ENCODE measurements at places on chromosomes 11 and 22. TPM values are rescaled to one million over a fixed set of nuclear protein-coding genes. Genes with fewer than 3 reads are reported as not detected.

GRCh38 chr11:35077709-35078469 lies 61.1 kb upstream of the CD44 start:
- peaks cover 5% of the 10 kb centered on the region for H3K4me1 ChIP-seq
- H3K27me3 ChIP-seq: no peaks in the 10 kb centered on the region
- H3K27ac ChIP-seq: no peak overlapping the region
- no peak for DNase-seq
- no peaks in the 10 kb centered on the region for H3K36me3 ChIP-seq
- H3K4me3 ChIP-seq: no peak overlapping the region

DNA sequence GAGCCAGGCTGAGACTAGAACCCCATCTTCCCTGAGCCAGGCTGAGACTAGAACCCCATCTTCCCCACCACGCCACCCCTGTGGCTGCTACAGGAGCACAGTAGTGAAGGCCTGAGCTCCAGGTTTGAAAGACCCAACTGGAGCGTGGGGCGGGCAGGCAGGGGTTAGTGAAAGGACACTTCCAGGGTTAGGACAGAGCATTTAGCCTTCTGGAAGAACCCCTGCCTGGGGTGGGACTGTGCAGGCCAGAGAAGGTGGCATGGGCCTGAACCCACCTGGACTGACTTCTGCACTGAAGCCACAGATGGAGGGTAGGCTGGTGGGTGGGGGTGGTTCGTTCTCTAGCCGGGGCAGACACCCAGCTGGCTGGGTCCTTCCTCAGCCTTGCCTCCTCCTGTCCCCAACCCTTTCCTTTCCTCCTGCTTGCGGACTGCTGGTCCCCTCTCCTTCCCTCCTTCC lies 24.1 kb downstream of the SUN2 start:
- no peak for DNase-seq
- H3K4me1 ChIP-seq: no peaks in the 10 kb centered on the region
- H3K4me3 ChIP-seq: no peak overlapping the region

- H3K36me3 ChIP-seq: peaks cover 2% of the 10 kb centered on the region
- no peaks in the 10 kb centered on the region for H3K27me3 ChIP-seq
- no peak overlapping the region for H3K27ac ChIP-seq
- no peak for DNase-seq
- H3K4me3 ChIP-seq: no peak overlapping the region
These were observed 46.9 kb downstream of the NF2 start for GRCh38 chr22:29650370-29650769.

DNA sequence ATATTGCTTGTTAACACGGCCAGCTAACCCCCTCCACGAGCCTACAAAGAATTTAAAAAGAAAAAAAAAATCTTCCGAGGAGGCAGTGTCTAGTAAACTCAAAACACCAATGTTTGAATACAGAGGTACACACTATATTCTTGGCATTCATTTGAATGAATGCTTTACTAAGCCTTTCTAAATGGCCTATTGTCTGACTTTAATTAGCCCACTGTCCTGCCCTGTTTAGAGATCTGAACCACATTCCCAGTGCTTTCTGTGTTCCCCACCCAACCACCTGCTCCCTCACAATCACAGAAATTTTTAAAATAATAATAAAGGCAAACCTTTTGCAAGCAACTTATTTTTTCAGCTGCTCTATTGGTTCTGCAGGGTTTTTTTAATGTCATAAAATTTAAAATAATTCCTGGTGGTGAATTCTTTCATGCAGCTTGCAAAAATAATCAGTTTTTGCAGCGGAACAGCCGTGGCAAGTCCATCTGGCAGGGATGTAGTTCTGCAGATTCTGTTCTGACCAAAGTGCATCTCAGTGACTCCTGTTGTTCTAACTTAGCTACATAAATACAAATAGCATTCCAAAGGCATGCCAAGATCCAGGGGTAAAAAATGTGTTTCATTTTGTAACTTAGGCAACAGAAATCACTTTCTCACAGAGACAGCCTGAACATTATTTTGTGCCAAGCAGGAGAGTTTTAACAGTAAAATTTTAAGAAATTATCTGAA lies 23.8 kb downstream of the POU2AF2 start:
- no peaks in the 10 kb centered on the region for H3K36me3 ChIP-seq
- H3K4me3 ChIP-seq: no peak overlapping the region
- no peaks in the 10 kb centered on the region for H3K4me1 ChIP-seq
- H3K27me3 ChIP-seq: no peaks in the 10 kb centered on the region
- no peak for DNase-seq

- H3K27ac ChIP-seq: no peak overlapping the region
- no peak for DNase-seq
- H3K4me1 ChIP-seq: peaks cover 3% of the 10 kb centered on the region
- H3K4me3 ChIP-seq: no peak overlapping the region
- no peaks in the 10 kb centered on the region for H3K36me3 ChIP-seq
These were observed 594.0 kb upstream of the TENM4 start for GRCh38 chr11:80034801-80035200.

- H3K4me3 ChIP-seq: no peak overlapping the region
- H3K4me1 ChIP-seq: no peaks in the 10 kb centered on the region
- peaks cover 18% of the 10 kb centered on the region for H3K36me3 ChIP-seq
- H3K27ac ChIP-seq: no peak overlapping the region
- DNase-seq: no peak
These were observed 26.4 kb downstream of the INCENP start for GRCh38 chr11:62149986-62150886.

GRCh38 chr11:104320097-104320496 lies 156.2 kb upstream of the PDGFD start:
- no peaks in the 10 kb centered on the region for H3K36me3 ChIP-seq
- no peak for DNase-seq
- H3K27ac ChIP-seq: no peak overlapping the region
- H3K27me3 ChIP-seq: no peaks in the 10 kb centered on the region
- no peak overlapping the region for H3K4me3 ChIP-seq

DNA sequence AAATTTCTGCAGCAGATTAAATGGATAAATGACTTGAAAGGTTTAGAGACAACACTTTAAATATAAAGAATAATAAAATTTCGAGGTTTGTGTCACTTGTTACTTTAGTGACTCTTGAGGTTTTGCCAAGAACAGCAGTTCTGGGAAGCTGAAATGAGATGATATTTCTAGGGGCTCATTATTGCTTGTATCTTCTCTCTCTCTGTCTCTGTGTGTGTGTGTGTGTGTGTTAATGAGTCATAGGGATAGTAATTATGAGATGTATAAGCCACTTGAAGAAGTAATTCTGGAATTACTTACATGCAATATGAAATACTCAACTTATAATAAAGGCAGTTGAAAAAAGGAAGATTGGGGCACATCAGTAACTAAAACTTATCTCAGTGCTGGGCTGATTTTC lies 9.6 kb upstream of the OR10G7 start:
- no peak for DNase-seq
- no peaks in the 10 kb centered on the region for H3K27me3 ChIP-seq
- H3K27ac ChIP-seq: no peak overlapping the region

The MUC5AC gene
- 0.06 TPM for polyA plus RNA-seq

DNA sequence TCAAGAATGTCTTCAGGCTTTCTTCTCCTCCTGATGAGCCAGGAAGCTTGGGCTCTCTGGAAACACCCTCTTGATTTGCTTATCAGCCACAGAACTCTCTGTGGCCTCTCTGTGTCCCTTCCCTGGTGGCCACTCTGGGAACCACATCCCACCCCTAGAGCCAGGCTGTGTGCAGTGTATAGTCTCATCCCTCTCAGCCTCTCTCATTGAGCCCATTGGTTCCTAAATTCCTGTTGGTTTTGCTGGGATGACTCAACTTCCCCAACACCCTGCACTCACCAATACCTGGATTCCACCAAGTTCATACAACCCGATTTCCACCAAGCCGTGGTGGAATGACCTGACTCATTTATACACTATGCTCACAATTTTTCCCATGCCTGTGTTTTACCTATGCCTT lies 5.2 kb downstream of the IRAG1 start:
- no peak overlapping the region for H3K27ac ChIP-seq
- no peaks in the 10 kb centered on the region for H3K4me1 ChIP-seq
- no peaks in the 10 kb centered on the region for H3K36me3 ChIP-seq
- no peaks in the 10 kb centered on the region for H3K27me3 ChIP-seq

- no peaks in the 10 kb centered on the region for H3K27me3 ChIP-seq
- no peak overlapping the region for H3K27ac ChIP-seq
- peak; percentile 65 for DNase-seq
- H3K4me3 ChIP-seq: no peak overlapping the region
- no peaks in the 10 kb centered on the region for H3K36me3 ChIP-seq
- no peaks in the 10 kb centered on the region for H3K4me1 ChIP-seq
These were observed 35.3 kb upstream of the NECTIN1 start for GRCh38 chr11:119764108-119764868.
